ENCODE measurements at places on chromosomes 7 and 10.

GRCh38 chr10:131418681-131419080 lies 107.2 kb upstream of the TCERG1L start:
- no peak for DNase-seq

DNA sequence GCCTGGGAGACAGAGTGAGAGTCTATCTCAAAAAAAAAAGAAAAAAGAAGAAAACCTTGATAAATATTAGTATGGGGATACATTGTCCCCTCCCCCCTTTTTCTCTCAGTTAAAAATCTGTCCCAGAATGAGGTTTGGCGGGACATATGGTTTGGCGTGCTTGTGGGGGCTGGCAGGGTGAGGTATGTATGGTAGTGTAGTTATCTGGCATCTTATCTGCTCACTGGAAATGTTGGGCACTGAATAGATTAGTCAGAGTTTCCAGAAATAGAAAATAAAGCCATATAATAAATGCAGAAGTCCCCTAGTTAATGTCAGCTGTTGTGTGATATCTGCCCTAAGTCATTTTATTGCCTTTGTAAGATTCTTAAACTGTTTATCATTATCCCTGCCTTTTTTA lies 397.5 kb upstream of the GALNT17 start:
- no peak for DNase-seq

GRCh38 chr7:113188396-113188795 lies 70.0 kb upstream of the SMIM30 start:
- DNase-seq = no peak

DNA sequence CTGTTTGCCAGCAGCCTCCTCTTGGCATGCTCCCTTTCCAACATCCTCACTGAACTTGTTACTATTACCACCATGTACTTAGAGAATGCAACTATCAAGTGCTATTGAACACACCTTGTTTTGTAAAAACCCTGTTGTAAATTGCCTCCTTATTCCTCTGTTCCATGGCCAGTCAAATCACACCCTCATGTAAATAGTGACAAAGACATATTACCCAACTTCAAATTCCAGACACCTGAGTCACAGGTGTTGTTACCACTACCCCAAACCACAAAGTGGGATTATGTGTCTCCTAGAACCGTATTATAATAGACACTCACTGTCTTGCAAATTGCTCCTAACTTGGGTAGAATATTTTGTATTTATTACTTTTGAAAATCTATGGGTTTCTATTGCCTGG lies 263.2 kb upstream of the C7orf33 start:
- DNase-seq = no peak

DNA sequence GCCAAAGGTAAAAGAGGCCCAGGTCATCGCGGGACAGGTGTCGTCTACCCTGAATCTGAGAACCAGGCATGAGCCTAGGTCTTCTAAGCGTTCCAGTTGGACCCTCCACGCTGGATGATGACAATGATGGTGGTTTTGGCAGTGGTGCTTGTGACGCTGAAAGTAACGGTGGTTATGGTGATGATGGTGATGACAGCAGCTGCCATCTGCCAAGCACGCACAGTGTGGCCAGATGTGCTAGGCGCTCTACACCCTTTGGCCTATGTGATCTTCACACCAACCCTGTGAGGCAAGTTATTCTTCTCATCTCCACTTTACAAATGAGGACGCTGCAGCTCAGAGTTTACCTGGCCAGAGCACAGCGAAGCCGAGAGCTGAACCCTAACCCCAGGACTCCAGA lies 93.9 kb downstream of the FAM53B start:
- no peak for DNase-seq

DNA sequence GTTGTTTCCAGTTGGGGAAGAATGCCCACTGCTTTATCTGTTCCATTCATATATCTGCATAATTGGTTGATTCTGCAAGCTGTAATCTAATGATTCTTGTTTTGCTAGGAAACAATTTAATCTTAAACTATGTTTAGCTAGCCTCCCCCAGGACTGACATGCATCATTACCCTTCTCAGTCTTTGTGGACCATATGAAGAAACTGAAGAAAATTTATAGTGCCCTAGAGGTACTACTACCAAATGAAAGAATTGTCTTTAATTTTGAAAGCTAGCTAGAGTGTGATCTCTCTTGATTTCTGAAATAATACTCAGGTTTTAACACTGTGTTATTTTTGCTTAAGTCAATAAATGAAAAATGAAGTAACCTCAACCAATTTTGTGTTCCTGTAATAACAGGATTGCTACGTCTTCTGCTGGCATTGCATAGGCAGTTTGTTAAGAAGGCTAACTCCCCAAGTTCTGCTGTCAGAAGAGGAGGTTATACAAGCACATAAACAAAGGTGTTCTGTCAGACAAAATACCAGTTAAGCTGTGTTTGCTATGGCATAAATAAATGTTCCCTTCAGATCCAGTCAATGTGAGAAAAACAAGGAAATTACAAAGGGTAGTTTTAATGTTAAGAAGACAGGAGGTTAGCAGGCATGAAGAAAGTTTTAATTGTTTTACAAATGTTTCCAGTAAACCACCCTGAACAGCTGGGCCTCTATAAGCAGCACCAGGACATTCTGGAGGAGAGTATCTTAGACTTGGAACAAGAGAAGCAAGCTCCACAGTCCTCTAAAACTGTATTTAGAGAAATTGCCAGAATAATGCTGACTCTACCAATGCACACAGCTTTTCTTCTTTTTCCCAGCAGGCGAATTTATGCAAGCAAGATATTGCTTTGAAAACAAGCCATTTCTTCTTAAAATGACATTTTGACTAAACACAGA lies 90.3 kb upstream of the CTTNBP2 start:
- no peak for DNase-seq

DNA sequence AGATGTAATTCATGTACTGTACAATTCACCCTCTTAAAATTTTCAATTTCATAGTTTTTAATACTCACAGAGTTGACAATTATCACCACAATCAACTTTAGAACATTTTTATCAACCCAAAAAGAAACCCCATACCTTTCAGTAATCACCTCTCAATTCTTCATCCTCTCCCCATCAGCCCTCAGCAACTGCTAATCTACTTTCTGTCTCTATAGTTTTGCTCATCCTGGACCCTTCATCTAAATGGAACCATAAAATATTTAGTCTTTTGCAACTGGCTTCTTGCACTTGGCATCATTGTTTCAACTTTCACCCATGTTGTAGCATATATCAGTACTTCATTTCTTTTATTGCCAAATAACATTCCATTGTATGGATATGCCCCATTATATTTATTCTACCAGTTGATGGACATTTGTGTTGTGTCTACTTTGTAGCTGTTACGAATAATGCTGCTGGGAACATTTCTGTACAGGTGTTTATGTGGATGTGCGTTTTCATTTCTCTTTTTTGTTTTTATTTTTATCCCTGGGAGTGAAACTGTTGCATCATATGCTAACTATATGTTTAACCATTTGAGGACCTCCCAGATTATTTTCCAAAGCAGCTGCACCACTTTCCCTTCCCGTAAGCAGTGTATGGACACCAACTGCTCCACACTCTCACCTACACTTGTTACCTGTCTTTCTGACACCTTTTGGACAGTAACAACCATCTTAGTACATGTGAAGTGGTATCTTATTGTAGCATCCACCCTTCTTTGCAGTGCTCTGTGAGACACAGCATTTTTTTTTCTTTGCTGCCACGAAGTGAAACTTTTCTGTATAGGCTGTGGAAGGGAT lies 65.4 kb upstream of the APBB1IP start:
- DNase-seq = no peak

DNA sequence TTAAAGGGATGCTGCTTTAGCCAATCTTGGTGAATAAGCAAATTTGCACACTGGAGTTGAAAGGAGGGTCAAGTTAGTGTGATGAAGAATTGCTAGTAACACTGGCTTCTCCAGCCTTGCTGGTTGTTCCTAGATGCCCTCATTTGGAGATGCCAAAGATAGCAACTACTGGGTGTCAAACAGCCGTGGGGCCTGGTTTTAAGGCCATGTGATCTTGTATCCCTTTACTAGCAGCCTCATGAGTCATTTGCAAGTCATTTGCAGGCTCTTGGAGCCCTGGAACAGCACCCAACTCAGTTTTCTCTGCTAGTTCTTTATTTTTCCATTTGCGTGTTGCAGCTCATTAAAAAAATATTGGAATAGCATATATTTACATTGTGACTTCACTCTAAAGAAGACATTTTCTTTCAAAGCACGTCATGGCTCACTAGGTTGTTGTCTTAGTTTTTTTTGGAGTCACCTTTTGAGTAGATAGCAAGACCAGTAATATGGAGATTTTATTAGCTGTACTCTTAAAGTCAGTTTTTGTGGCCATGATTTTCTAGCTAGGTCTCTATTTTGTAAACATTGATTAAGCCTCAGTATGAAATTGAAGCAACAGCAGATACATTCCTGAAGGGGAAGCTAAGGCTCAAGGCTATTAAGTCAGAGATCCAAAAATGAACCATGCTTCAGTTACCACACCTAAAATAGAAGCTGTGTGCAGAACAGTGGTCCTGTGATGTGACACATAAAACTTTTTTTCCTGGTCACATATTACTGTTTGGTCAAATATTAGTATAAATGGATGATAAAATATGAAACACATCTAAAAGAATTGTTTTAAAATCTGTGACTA lies 1.3 kb downstream of the LSMEM1 start:
- no peak for DNase-seq

GRCh38 chr10:68878496-68878895 lies 22.6 kb upstream of the DDX50 start:
- DNase-seq = no peak

DNA sequence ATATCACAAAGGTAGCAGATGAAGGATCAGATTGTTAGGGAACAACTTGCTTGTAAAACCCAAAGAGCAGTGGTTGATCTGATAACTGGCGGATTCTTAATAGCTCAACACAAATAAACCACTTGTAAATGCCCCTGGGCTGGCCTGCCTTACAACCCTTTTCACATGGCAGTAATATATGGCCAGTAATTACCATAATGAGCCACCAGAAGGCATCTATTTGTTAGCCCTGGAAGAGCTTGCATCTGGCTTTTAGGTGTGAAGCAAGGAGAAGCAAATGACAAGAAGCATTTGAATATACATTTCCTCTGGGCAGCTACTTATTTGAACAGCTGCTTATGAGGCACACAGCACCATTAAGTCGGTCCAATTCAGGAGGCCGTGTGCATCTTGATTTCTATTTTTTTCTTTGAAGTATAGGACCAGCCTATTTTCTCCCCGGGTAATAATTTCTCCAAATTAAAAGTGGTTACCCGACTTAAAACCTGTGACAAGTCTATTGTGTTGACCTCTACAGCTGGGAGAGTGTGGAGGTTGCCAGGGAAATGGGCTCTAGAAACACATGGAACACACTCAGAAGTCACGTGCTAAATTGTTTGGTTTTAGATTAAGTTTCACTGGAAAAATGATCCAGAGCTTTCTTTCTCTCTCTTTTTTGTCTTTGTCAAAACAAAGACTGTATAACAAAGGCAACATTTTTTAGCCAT lies 113.4 kb downstream of the SEM1 start:
- DNase-seq = peak; percentile 99

GRCh38 chr7:130963339-130963738 lies 229.3 kb upstream of the KLF14 start:
- no peak for DNase-seq

- DNase-seq = no peak
Observed at GRCh38 chr10:100509241-100509840, 10.3 kb downstream of the SEC31B start.

- no peak for DNase-seq
Observed at GRCh38 chr7:22587322-22587721, 87.3 kb upstream of the STEAP1B start.

DNA sequence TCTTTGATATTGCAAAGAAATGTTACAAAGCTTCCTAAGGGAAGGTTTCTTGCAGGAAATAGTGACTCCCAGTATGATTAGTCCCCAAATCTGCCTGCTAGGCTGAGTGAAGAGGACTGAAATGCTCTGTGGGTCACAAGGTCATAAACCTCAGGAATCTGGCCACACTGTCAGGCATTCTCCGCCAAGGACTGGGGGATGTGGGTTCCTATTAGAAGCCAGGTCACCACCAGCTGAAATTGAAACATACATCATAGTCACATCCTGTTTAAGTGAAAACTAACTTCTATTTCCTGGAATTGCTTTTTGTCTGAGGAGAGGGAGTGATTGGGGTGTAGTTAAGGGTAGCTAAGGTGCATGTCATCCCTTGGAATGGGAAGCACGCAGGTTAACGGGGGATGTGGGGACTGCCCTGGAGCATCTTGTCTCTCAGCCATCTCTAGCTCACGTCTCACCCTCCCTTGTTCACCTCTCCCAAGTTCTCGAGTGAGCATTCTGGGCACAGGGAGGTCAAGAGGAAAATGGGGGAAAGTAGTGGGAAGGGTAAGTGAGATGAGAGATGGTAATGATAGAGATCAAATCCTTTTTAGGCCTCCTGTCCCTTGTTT lies 12.0 kb upstream of the GSAP start:
- DNase-seq = no peak

DNA sequence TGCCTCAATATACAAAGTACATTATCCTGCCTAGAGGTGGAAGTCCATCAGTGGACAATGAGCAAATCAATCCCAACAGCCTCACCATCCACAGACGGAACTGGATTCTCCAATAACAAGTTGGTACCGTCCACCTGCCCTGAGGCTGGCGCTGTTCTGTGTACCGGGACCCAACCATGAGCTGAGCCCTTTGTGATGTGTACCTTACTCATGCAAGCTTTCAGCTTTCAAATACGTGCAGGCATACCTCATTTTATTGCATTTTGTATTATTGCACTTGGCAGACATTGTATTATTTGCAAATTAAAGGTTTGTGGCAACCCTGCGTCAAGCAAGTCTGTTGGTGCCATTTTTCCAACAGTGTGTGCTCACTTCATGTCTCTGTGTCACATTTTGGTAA lies 476.0 kb upstream of the MKI67 start:
- DNase-seq = no peak

GRCh38 chr10:88249450-88249849 lies 333.7 kb downstream of the RNLS start:
- DNase-seq = no peak

DNA sequence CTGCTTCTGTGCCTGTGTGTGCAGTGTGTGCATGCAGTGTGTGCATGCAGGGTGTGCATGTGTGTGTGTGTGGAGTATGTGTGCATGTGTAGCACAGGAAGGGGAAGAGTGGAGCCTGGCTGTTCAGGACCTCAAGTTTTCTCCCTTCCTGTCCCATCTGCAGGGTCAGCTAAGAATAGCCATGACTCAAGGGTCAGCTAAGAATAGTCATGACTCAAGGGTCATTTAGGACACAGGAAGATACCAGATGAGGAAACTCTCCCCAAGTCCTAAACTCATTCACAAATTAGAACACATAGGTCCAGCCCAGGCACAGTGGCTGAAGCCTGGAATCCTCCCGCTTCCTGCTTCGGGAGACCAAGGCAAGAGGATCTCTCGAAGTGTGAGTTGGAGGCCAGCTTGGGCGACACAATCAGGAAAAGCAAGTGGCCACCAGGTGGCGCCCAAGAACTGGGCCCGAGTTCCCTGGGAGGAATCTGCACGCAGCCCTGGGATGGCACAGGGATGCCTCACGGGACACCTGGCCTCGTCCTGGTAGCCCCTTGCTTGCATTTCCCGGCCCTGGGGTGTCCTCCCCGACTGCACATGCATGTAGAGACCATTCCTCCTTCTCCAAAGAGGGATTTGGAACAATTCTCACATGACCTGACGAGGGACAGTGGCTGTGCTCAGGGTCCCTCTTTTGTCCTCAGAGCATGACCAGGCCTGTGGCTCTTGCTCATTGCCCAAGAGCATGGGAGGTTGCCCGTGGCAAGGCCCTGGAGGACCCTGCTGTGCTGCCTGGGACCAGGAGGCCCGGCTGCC lies 21.4 kb upstream of the VOPP1 start:
- no peak for DNase-seq

GRCh38 chr10:63583909-63584724 lies 62.9 kb downstream of the REEP3 start:
- no peak for DNase-seq

All from DMS153 (cell line).